NB4 (cell line): ENCODE measurements at places on chromosomes 1 and 21.

GRCh38 chr1:244862354-244862698 is 2.0 kb downstream of the HNRNPU start:
- peak; percentile 50 for DNase-seq

- no peak for DNase-seq
These were observed 9.5 kb downstream of the XCL1 start for GRCh38 chr1:168585937-168586336.

- peak; percentile 72 for DNase-seq
These were observed 36.9 kb downstream of the UMODL1 start for GRCh38 chr21:42107881-42108553.

DNA sequence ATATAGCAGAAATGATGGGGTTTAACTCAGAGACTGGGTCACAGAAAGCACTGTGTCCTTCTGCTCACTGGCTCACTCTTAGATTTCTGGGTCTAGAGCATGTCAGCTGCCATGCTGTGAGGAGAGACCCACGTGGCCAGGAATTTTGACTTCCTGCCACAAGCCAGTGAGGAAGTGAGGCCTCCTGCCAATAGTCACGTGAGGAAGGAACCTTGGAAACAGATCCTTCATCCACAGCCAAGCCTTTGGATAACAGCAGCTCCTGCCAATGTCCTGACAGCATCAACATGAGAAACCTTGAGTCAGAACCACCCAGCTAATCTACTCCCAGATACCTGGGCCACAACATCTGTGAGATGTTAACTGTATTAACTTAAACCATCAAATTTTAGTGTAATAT is 114.5 kb upstream of the PLPPR5 start:
- DNase-seq, result no peak

DNA sequence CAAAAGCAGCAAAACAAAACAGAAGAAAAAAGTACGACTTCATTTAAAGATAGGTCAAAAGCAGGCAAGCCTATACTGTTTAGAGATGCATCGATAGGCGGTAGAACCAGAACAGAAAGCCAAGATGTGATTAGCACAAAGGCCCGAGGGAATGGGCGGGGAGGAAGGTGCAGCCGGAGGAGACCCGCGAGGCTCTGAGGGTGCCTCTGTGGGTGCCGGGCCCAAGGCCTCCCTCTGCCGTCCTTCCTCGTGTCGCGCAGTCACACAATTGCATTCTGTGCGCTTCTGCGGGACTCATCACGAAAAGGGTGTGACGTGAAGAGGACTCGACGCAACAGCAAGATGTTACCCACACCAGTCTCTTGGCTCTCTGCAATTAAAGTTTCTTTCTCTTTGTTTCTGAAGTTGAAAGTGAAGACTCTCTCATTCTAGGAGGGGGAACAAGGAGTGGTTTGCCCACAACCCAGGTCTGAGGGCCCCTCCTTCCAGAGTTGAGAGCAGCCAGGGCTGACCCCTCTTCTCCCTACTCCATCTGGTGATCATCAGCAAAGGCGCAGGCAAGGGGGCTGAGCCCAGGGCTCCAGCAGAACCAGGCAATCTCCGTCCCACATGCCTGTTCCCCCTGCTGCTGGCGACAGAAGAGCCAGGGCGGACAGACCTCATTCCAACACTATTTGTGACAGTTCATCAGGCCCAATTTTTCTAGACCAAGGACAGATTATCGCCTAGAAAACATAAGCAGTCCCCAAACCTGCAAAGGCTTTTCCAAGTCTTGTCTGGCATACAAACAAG is 41.0 kb downstream of the NPHP4 start:
- DNase-seq, result no peak

DNA sequence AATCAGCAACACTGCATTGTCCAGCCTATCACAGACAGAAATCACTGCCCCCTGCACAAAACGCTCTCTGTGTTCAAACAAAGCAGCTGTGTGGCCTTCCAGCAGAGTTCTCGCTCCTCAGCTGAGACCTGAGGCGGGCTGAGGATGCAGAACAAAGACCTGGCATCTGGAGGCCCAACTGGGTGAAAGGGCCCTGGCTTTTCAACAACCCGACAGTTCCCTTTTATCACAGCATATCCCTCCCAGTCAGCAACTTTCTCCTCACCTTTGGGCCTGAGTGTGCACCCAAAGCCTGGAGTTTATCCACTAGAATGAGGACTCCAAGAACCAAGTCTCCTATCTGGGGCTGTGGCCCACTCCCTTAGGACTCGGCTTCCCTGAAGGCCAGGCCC is 42.6 kb upstream of the A3GALT2 start:
- no peak for DNase-seq

DNA sequence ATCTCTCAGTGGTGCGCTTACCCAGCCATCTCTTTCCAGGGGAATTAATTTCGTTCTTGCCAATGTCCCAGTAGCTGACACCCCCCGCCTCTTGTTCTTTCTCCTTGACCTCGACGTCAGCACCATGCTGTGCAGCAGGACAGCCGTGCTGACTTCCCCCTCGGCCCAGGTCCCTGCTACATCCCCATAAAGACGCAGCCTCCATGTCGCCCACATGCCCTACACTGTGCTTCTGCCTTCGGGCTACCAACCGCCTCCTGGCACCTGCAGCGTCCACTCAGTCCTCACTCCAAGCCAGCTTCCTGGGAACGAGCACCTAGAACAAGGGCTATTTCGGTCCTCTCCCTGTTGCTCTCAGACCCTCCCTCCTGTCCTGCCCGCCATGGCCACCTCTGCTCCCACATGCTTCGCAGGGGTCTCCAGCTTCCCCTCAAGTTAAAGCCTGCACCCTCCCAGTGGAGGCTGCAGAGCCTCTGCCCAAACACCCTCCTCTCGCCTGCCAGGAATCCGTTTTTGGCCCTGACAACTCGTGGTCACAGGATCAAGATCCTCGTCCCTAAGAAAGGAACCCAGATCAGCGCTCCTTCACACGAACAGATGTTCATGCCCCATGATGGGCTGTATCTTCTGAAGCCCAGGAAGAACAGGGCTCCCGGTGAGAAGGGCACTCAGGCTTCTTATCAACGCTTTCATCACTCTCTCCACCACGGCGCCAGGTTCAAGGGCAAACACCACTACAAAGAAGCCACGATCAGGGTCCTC is 109.7 kb downstream of the NPHP4 start:
- DNase-seq, result no peak

GRCh38 chr21:35136586-35137219 is 87.6 kb upstream of the RUNX1 start:
- no peak for DNase-seq

GRCh38 chr1:115317101-115318012 is 20.7 kb downstream of the NGF start:
- no peak for DNase-seq

DNA sequence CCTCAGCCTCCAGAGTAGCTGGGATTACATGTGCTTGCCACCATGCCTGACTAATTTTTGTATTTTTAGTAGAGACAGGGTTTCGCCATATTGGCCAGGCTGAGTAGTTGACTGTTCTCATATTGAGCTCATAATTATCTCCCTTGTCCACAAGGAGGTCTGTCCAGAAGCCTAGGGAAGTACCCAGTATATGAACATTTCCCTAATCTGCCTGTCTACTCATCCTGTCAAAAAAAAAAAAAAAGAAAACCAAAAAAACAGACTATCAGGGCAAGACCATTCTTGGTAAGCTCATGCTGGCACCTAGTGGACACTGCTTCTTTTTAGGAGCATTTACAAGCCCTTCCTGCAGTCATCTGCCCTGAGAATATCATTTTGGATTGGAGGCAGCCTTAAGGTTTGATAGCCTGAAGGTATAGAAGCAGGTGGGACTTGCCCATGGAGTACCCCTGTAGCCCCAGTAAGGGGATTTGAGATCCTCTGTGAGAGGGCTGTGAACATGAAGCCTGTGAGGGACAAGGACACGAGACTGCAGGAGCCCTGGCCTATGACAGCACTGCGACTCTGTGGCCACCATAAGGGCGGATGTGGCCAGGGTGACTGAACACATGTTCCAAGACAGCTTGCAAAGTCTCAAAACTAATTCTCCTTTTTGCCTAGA is 10.8 kb upstream of the DUSP12 start:
- peak; percentile 89 for DNase-seq

- peak; percentile 43 for DNase-seq
These were observed 7.0 kb upstream of the GREM2 start for GRCh38 chr1:240618946-240619345.

DNA sequence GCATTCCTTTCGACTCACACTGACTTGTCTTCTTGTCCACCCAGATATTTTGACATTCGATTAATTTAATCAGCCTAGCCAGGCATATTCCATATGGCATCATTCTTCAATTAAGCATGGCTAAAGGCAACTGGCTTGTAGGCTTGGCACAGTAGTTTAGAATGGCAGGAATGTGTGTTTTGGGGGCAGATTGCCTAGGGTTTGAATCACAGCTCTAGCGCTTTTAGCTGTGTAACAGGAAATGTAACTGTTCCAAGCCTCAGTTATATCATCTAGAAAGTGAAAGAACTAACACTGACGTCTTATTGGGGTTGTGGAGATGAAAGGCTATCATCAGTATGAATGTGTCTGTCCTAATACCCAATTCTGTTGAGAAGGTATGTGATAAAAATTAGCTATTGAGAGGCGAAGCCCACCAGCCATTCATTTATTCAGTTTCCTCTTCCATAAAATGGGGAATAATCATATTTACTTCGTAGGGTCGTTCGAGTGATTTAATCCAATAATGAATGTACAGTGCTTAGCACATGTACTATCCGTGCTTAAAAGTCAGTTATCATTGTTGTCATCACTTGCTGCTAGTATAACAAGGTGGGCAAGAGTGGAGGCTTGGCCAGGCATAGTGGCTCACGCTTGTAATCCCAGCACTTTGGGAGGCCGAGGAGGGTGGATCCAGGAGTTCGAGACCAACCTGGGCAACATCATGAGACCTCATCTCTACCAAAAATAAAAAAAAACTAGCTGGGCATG is 41.6 kb upstream of the GRHL3 start:
- DNase-seq, result no peak

DNA sequence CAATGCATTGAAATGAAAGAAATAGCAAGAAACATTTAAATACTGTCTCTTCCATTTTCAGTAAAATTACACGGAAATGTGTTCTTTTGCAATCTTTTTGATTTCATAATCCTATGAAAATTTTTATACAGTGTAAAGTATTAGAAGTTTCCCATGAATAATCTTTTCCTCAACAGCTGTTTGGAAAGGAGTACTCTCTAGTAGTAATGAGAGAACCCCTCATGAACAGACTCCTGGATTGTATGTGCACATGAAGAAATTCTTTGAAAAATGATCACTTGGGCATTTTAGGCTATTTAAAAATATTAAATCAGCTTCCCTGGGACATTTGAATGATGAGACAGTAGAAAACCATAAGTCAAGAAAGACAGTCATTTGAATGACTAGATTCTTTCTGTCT is 64.4 kb downstream of the LHX9 start:
- DNase-seq, result no peak

DNA sequence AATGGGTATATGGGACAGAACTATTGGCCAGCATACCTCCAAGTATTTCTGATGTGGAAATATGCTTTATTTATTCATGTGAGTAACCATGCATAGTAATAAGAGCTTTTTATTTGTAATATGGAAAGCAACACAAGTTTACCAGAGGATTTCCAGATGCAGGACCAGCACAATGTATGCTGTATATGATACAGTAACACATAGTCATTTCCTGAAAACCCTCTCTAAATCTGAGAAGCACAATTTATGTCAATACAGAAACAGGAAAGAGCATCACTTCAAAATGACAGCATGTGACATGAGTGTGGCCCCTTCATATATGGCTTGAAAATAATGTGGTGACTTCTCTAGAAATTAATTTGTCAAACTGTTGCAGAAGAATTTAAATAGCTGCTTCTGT is 1134.7 kb upstream of the ADGRL2 start:
- DNase-seq, result no peak

DNA sequence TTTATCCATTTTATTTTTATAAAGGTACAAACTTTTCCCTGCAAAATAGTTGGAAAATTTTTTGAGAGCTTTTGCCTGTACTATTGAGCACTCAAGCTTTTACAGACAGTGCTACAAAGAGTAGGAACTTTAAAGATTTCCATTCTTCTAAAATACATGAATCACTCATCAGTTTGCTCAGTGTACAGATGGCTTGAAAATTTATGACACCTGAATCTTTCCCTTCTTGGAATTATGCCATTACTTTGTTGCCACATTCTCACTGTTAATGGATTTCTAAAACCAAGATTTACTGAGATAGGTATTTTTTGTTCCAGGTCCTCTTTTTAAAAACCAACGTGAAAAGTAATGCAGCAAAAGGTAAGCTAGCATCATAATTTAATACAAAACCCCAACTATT is 76.0 kb downstream of the GPATCH2 start:
- DNase-seq, result no peak

DNA sequence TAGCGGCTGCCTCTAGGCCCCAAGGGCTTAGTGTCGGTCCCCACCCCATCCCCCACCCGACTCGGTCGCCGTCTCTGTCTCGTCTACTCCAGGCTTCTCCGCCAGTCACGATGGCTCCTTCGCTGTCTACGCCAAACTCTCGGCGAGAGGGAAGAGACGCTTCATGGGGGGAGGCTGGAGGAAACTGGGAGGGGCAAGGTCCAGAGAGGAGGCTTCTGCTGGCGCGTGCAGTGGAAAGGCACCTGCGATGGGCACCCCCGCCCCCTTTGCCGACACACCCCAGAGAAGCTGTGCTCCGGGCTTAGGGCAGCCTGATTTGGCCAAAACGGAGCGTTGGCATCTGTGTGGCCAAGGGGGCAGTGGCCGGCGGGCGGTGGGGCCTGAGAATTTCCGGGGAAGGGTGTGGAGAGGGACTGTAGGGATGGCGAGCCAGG is 1.2 kb upstream of the CSMD2 start:
- DNase-seq, result no peak

DNA sequence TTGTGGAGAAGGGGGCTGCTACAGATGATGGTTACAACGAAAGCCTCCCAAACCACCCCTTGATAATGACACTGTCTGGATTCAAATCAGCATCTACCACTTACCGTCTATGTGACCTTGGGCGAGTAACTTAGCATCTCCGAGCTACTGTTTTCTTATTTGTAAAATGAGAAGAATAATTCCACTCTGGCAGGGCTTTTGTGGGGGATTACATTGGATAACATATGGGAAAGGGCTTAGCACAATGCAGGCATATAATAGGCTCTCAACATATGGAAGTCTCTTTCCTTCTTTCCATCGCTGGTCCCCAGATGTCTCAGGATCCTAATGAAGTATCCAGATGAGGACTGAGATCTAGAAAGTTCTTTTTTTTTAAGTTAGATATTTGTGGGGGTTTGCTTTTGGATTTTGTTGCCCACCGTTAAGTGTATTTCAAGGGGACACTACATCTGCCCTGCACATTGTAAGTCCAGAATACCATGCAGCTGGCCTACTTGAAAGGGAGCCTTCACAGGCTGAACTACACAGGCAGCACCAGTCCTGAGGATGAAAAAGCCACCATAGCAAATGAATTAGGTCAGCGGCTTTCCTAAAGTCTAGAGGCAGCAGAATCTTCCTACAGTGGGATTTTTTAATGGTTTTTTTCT is 172.2 kb upstream of the IRF2BP2 start:
- DNase-seq, result peak; percentile 12

- DNase-seq, result peak; percentile 71
These were observed 69.6 kb upstream of the LRRC8B start for GRCh38 chr1:89454845-89455521.

- peak; percentile 78 for DNase-seq
These were observed 4.1 kb upstream of the CACNA1E start for GRCh38 chr1:181479137-181479745.

GRCh38 chr21:44880405-44881197 is 7.1 kb upstream of the PTTG1IP start:
- DNase-seq, result peak; percentile 94
